IMR-90 (cell line): ENCODE measurements at places on chromosomes 6 and 20. TPM values are rescaled to one million over a fixed set of nuclear protein-coding genes. Genes with fewer than 3 reads are reported as not detected.

GRCh38 chr6:86128130-86128814 is 485.6 kb upstream of the SYNCRIP start:
- H3K4me3 ChIP-seq: no peak overlapping the region
- no peak overlapping the region for H3K27ac ChIP-seq
- DNase-seq: no peak

- H3K36me3 ChIP-seq: no peaks in the 10 kb centered on the region
- H3K27me3 ChIP-seq: no peaks in the 10 kb centered on the region
- H3K4me1 ChIP-seq: no peaks in the 10 kb centered on the region
- DNase-seq: no peak
Observed at GRCh38 chr20:10963717-10964266, 290.0 kb upstream of the JAG1 start.

- H3K4me3 ChIP-seq: no peak overlapping the region
- no peaks in the 10 kb centered on the region for H3K4me1 ChIP-seq
- H3K36me3 ChIP-seq: no peaks in the 10 kb centered on the region
- no peak for DNase-seq
Observed at GRCh38 chr6:145485288-145485687, 250.0 kb downstream of the EPM2A start.

The OSER1 gene
- total RNA-seq: 66.9 and 70.6 TPM in 2 replicates

The BPIFB4 gene
- total RNA-seq: not detected in 2 replicates

The CAGE1 gene
- under 0.01 TPM in 1 of 2 replicates, not detected in the other for total RNA-seq

GRCh38 chr6:16318538-16318937 is 80.2 kb downstream of the GMPR start:
- H3K27me3 ChIP-seq: no peaks in the 10 kb centered on the region
- peak; percentile 90 for DNase-seq
- peaks cover 24% of the 10 kb centered on the region for H3K4me1 ChIP-seq

GRCh38 chr20:37988306-37988954 is 44.8 kb downstream of the TTI1 start:
- DNase-seq: no peak
- no peaks in the 10 kb centered on the region for H3K27me3 ChIP-seq
- no peak overlapping the region for H3K27ac ChIP-seq
- H3K4me3 ChIP-seq: no peak overlapping the region

- H3K4me1 ChIP-seq: no peaks in the 10 kb centered on the region; the same call in 1 of the 2 replicates
- H3K36me3 ChIP-seq: peaks cover 5% of the 10 kb centered on the region
- no peak for DNase-seq
- peak within 1 kb of the TSS; percentile 76 for H3K4me3 ChIP-seq
- peak within 1 kb of the TSS; percentile 87 for H3K27ac ChIP-seq
Observed at GRCh38 chr6:12012038-12012557, at the start of gene HIVEP1. Gene HIVEP1 (plus strand): TSS chr6:12012312. CDS start chr6:12015629, 3,317 bp downstream.

The IP6K3 gene
- total RNA-seq: 0.18 and 0.28 TPM in 2 replicates

DNA sequence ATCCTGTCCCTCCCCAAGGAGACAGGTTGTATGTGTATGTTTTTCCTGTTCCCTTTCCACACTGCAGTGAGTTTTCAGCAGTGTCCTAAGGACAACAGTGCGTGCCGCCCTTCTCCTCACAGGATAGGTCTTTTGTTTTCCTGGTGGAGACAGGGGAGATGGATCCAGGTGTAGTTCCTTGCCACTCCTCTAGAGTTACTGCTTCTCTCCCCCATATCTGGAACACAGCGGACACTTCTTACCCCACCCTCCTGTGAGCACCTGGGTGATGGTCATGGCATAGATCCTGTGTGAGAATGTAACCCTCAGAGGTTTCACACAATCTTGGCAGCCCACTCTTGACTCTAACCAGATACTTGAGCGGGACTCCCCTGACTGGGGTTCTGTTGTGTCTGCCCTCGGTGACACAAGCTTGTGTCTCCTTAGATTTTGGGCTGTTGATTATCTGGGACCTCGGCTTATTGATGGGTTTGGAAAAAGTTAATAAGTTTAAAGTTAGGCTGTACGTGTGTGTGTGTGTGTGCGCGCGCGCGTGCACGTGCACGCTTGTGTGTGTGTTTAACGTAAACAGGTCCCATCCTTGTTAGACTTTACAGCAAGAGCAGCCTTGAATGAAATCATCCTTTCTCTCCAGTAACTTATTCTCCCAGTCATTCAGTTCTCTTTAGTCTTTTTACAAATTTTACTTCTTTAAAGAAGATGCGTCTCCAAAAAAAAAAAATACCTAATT is 131.3 kb upstream of the EDN1 start:
- H3K27ac ChIP-seq: no peak overlapping the region
- no peaks in the 10 kb centered on the region for H3K27me3 ChIP-seq
- no peak overlapping the region for H3K4me3 ChIP-seq
- no peak for DNase-seq
- H3K36me3 ChIP-seq: peaks cover 16% of the 10 kb centered on the region

GRCh38 chr6:87753131-87753685 is 51.2 kb upstream of the AKIRIN2 start:
- H3K4me1 ChIP-seq: peaks cover 5% of the 10 kb centered on the region; the same call in 1 of the 2 replicates
- no peaks in the 10 kb centered on the region for H3K36me3 ChIP-seq
- H3K4me3 ChIP-seq: no peak overlapping the region
- DNase-seq: no peak
- H3K27ac ChIP-seq: no peak overlapping the region

- no peaks in the 10 kb centered on the region for H3K36me3 ChIP-seq
- no peak overlapping the region for H3K27ac ChIP-seq
- H3K4me1 ChIP-seq: peaks cover 10% of the 10 kb centered on the region
Observed at GRCh38 chr20:51029963-51030920, 7.3 kb upstream of the KCNG1 start.

- peak; percentile 86 for DNase-seq
- H3K27me3 ChIP-seq: no peaks in the 10 kb centered on the region
- no peak overlapping the region for H3K4me3 ChIP-seq
- peak overlapping the region; percentile 96 for H3K27ac ChIP-seq
Observed at GRCh38 chr6:42313941-42314570, 96.4 kb upstream of the MRPS10 start.

- no peak overlapping the region for H3K27ac ChIP-seq
- no peaks in the 10 kb centered on the region for H3K4me1 ChIP-seq
- no peak for DNase-seq
- peaks cover under 1% of the 10 kb centered on the region for H3K27me3 ChIP-seq
Observed at GRCh38 chr6:32772656-32773055, 9.3 kb upstream of the HLA-DQB2 start.

DNA sequence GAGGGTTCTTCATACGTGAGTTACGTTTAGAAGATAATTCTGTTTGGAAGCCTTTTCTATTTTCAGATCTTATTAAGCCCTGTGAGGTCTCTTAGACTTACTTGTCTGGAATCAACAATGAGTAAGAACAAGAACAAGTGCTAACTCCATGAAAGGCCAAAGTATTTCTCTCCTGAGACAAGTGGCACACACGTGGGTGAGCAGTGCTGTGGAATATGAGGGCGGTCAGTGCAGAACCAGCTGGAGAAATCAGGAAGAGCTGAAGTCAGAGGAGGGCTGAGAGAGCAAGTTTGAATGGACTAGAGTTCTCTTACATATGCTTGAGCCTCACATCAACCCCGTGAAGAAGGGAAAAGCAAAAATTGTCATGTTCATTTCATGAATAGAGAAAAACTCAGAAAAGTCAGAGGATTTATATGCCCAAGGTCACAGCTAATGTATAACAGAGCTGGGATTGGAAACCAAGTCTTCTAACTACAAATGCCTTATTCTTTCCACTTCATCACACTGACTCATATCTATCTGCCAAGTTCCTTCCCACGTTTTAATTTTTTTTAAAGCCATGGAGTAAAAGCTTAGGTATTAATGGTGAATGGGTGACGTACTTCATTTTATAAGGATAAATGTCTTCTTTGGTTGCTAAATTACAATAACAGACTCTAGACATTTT is 201.3 kb upstream of the DTNBP1 start:
- H3K27me3 ChIP-seq: peaks cover 2% of the 10 kb centered on the region; the same call in 1 of the 2 replicates
- no peaks in the 10 kb centered on the region for H3K36me3 ChIP-seq
- H3K4me1 ChIP-seq: no peaks in the 10 kb centered on the region
- no peak overlapping the region for H3K27ac ChIP-seq

- no peak overlapping the region for H3K4me3 ChIP-seq
- no peaks in the 10 kb centered on the region for H3K27me3 ChIP-seq
- peaks cover 6% of the 10 kb centered on the region for H3K36me3 ChIP-seq
- H3K4me1 ChIP-seq: peaks cover 20% of the 10 kb centered on the region; the same call in 1 of the 2 replicates
- DNase-seq: no peak
Observed at GRCh38 chr20:62917720-62918119, 8.6 kb downstream of the DIDO1 start.

DNA sequence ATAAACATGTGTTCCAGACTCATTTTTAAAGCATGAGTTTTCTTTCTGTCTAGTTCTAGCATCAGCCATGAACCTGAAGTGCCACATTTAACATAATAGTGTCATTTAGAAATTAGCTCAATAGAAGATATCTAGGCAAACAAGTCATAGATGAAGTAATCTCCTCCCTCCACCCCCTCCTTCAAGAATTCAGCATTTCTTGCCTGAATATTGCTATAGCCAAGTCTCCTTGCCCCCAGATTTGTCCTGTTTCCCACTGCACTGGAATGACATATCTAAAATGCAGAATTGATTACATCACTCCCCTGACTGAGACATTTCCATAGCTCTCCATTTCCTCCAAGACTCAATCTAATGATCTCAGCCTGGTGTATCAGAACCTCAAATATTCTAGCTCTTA is 134.9 kb upstream of the BACH2 start:
- no peaks in the 10 kb centered on the region for H3K36me3 ChIP-seq
- H3K4me3 ChIP-seq: no peak overlapping the region
- H3K27me3 ChIP-seq: no peaks in the 10 kb centered on the region

- H3K4me1 ChIP-seq: no peaks in the 10 kb centered on the region
- no peak for DNase-seq
- H3K27ac ChIP-seq: no peak overlapping the region
- H3K36me3 ChIP-seq: no peaks in the 10 kb centered on the region
- no peak overlapping the region for H3K4me3 ChIP-seq
Observed at GRCh38 chr6:70221715-70222438, 81.0 kb downstream of the COL9A1 start.

GRCh38 chr6:13881621-13882165 is 43.1 kb upstream of the RNF182 start:
- DNase-seq: no peak
- peaks cover 3% of the 10 kb centered on the region; the same call in 1 of the 2 replicates for H3K27me3 ChIP-seq
- H3K36me3 ChIP-seq: no peaks in the 10 kb centered on the region
- peaks cover 3% of the 10 kb centered on the region; the same call in 1 of the 2 replicates for H3K4me1 ChIP-seq

DNA sequence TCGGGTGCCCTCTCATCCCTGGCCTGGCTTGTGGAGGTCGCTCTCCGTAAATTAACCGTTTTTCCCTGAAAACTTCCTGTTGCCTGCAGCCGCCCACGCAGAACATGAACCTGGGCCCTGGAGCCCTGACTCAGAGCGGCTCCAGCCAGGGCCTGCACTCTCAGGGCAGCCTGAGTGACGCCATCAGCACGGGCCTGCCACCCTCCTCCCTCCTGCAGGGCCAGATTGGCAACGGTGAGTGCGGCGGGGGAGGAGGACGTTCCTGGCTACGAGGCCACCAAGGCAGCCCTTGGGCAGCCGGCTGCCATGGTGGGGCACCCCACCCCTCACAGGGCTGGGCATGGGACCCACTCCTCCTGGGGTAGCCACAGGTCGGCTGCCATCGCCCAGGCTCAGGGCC is 17.8 kb downstream of the SS18L1 start:
- no peak overlapping the region for H3K4me3 ChIP-seq
- peaks cover 51% of the 10 kb centered on the region for H3K36me3 ChIP-seq
- H3K27me3 ChIP-seq: no peaks in the 10 kb centered on the region
- H3K27ac ChIP-seq: no peak overlapping the region
- peaks cover 7% of the 10 kb centered on the region for H3K4me1 ChIP-seq
- DNase-seq: peak; percentile 65

The NELFE gene
- 76.0 and 90.8 TPM in 2 replicates for total RNA-seq

The TRIM40 gene
- not detected in 2 replicates for total RNA-seq

- no peak overlapping the region for H3K4me3 ChIP-seq
- no peaks in the 10 kb centered on the region; the same call in 1 of the 2 replicates for H3K27me3 ChIP-seq
- DNase-seq: peak; percentile 53
- no peak overlapping the region for H3K27ac ChIP-seq
- H3K36me3 ChIP-seq: no peaks in the 10 kb centered on the region
- H3K4me1 ChIP-seq: peaks cover 1% of the 10 kb centered on the region; the same call in 1 of the 2 replicates
Observed at GRCh38 chr20:10090588-10091166, 55.9 kb downstream of the ANKEF1 start.

The MOG gene
- total RNA-seq: not detected in 2 replicates

DNA sequence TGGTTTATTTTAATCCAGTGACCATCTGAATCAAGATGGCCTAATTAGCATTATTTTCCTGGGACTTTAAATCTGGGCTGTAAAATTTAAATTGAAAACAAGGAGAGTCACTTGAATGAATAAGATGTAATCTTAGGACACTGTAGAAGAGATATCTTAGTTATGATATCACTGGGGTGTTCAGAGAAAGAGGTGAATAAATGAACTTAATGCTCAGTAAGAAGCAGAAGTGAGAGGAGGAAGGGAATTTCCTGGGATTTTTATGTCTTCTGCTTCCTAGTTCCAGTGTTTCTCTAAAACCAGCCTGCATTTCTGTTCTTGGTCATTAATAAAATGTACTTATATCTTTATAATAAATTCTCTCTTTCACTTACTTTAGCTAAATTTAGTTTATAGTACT is 136.8 kb upstream of the PTPRK start:
- no peak overlapping the region for H3K27ac ChIP-seq
- H3K27me3 ChIP-seq: no peaks in the 10 kb centered on the region
- H3K36me3 ChIP-seq: no peaks in the 10 kb centered on the region
- H3K4me3 ChIP-seq: no peak overlapping the region
- DNase-seq: peak; percentile 49

GRCh38 chr6:100226811-100227210 is 232.8 kb upstream of the MCHR2 start:
- H3K36me3 ChIP-seq: no peaks in the 10 kb centered on the region
- no peaks in the 10 kb centered on the region for H3K27me3 ChIP-seq
- DNase-seq: no peak
- H3K4me3 ChIP-seq: no peak overlapping the region
- peaks cover 2% of the 10 kb centered on the region; the same call in 1 of the 2 replicates for H3K4me1 ChIP-seq
- no peak overlapping the region for H3K27ac ChIP-seq

The CST4 gene
- total RNA-seq: not detected in 2 replicates

DNA sequence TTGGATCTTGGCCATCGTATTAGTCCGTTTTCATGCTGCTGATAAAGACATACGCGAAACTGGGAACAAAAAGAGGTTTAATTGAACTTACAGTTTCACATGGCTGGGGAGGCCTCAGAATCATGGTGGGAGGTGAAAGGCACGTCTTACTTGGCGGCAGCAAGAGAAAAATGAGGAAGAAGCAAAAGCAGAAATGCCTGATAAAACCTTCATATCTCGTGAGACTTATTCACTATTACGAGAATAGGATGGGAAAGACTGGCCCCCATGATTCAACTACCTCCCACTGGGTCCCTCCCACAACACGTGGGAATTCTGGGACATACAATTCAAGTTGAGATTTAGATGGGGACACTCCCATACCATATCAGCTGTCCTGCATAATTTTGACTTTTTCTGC is 20.1 kb upstream of the REPS1 start:
- no peak overlapping the region for H3K4me3 ChIP-seq
- H3K4me1 ChIP-seq: no peaks in the 10 kb centered on the region
- H3K27me3 ChIP-seq: peaks cover 18% of the 10 kb centered on the region
- no peak overlapping the region for H3K27ac ChIP-seq
- no peaks in the 10 kb centered on the region for H3K36me3 ChIP-seq

GRCh38 chr6:154301086-154301625 is 55.4 kb downstream of the IPCEF1 start:
- no peaks in the 10 kb centered on the region for H3K36me3 ChIP-seq
- peaks cover 16% of the 10 kb centered on the region for H3K4me1 ChIP-seq
- no peak overlapping the region for H3K4me3 ChIP-seq
- no peaks in the 10 kb centered on the region for H3K27me3 ChIP-seq
- H3K27ac ChIP-seq: peak overlapping the region; percentile 19
